ENCODE measurements at places on chromosomes 2 and 18.

GRCh38 chr2:58710795-58711279, 469.7 kb upstream of the FANCL start:
- no peak for DNase-seq

GRCh38 chr2:26268213-26268612, 23.5 kb downstream of the HADHB start:
- DNase-seq: no peak

DNA sequence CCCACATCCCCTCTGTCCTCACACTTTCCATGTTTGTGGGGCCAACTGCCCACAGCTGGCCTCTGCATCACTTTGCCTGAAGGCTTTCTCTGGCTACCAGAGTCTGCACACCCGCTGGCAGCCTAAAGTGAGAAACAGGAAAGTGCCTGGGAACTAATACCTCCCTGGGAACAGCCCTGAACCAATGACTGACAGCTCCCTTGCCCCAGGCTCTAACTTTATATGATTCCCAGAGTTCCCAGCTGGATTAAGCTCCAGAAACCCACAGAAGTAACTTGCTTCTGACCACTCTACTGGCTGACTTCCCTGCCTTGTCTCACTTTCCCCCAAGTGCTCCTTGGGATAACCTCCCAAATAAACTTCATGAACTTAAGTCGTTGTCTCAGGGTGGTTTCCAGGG, 159.6 kb upstream of the LMAN1 start:
- DNase-seq: no peak

GRCh38 chr2:16840496-16841172, 175.0 kb upstream of the CYRIA start:
- no peak for DNase-seq

- no peak for DNase-seq
Measured at GRCh38 chr18:59631583-59632181, 65.5 kb downstream of the CCBE1 start.

DNA sequence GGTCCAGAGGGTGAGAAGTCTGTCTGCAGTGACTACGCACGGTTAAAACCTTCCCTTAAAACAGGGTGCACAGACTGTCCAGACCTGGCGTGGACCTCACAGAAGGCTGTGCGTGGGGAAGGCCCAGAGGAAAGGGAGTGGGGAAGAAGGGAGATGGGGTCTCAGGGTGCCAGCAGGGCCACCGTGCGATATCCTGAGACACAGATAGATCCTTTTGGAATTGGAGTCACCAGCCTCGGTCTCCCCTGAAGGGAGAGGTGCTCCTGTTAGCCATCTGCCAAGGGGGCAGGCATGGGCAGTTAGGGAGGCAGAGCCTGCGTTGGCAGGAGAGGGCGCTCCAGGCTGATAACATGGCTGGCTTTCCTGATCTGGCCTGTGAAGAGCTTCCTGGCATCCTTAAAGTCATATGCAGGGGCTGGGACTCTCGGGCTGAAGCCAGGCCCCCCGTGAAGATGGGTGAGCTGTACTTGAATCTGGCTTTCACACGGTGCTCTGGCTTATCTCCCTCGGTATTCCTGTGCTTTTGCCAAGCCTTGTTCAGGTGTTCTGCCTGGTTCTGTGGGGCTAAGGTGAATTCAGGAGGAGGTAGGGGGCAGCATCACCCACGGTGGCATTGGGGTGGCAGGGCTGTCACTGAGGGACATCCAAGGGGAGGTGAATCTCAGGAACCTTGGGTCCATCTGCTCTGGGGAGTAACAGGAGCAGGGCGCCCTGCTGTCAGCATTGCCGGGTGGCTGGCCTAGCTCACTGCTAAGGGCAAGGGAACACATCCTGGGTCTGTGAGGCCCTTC, 107.2 kb upstream of the SMAD2 start:
- no peak for DNase-seq

GRCh38 chr2:241020201-241020600, 21.8 kb downstream of the SNED1 start:
- DNase-seq: no peak

DNA sequence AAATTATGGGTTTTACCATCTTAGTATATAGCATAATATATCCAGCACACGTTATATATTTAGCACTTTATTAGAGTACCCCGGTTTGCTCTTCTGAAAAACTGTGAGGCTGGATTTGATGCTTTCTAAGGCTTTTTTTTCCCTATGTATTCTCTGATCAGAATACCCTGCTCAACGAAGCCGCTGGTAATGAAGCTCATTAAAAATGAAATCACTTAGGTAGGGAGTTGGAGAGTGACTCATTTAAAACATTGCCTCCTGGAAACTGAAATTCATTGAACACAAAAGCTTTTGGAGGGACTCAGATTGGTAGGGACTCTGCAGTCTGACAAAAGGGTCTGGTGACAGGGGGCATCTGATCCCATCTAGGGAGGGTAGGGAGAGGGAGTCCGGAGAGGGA, 365.4 kb upstream of the MEX3C start:
- no peak for DNase-seq

- no peak for DNase-seq
Measured at GRCh38 chr18:9526458-9526857, 51.1 kb downstream of the RALBP1 start.

- no peak for DNase-seq
Measured at GRCh38 chr2:66489436-66489835, 54.5 kb downstream of the MEIS1 start.

- DNase-seq: no peak
Measured at GRCh38 chr18:13112982-13113381, 105.6 kb upstream of the LDLRAD4 start.

GRCh38 chr2:145690183-145690778, 1170.4 kb upstream of the ZEB2 start:
- DNase-seq: no peak

DNA sequence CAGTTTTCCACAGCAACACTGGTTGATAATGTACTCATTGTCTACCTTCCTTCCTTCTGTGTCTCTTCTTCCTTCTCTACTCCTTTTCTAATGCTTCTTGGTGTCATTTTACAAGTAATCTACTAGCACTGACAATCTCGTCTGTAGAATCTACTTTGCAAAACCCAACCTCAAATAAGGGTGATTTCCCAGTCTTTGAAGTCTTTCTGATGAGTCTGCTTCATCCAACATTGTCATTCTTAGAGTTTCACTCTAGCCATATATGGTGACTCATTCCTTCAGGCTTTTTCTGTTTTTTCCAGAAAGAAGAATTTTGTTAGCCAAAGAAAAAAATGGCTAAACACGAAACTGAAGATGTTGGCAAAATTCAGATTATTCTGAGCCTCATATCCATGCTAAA, 288.7 kb downstream of the MBD2 start:
- no peak for DNase-seq

- DNase-seq: no peak
Measured at GRCh38 chr2:112566104-112566503, 18.3 kb upstream of the CHCHD5 start.

- DNase-seq: no peak
Measured at GRCh38 chr18:37565977-37566478, 430 bp upstream of the CELF4 start.

GRCh38 chr2:240340361-240340761, 95.1 kb upstream of the GPC1 start:
- DNase-seq: no peak

GRCh38 chr2:161165811-161166210, 5.6 kb downstream of the TANK start:
- no peak for DNase-seq

GRCh38 chr2:113910110-113910717, 20.3 kb downstream of the ACTR3 start:
- peak; percentile 53 for DNase-seq

- DNase-seq: no peak
Measured at GRCh38 chr2:68588589-68588988, 54.8 kb upstream of the PROKR1 start.

DNA sequence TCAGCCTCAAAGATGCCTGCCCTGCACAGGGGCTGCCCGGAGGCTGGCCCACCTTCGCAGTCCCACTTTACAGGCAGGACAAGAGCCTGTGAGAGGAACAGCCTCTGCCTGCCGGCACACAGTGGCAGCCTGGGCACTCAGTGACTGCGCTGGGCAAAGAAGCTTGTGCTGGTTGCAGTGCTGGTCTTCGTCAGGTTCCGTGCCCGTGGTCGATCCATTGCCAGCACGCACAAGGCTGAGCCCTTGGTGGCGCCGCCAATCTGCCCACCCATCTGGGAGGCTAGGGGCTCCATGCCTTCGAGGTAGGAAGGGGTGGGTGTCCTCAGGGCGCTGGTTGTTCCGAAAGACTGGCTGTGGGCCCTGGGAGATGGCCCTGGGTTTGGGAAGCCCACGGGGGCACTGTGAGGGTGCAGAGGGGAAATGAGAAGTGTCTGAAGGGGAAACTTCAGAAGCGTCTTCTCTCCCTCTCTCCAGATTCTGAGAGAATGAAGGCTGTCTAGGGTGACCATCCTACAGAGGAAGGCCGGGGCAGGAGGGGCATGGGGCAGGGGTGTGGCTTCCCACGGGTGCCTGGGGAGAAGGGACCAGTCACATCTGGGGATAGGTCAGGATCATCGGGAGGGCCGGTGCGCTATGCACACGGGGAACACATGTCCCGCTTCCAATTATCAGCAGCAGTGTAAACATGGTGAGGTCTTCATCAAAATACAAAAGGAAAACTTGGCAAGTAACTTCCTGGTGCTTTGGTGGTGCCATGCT, 49.1 kb upstream of the HS6ST1 start:
- no peak for DNase-seq

DNA sequence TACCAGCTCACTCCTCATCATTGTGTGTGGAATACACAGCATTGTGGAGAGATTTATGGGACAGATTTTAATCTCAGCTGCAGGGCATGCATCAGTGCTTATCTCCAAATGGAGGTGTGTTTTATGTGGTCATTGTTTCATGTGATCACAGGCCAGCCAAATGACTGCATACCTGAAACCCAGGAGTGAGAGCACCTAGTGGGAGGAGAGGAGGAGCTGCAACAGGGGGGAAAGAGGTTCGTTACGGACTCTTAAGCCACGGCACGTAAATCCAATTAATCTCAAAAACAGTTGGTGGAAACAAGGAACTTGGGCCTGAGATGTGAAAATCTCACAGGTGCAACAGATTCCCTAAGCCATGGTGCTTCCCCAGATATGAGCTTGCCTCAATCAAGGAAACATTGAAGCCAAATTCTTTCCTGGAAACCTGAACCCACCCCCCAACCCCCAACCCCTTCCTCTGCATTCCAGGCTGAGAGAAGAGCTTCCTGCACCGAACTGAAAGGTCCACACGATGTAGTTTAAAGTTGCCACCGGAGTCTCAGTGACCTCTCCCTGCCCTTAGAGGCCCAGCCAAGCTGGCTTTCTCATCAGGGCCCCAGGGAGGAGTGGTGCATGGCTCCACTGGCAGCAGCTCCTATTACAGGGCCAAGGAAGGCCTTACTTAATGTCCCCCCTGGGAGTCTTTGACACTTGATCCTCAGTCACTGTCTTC, 167.4 kb downstream of the C1D start:
- no peak for DNase-seq

GRCh38 chr2:159775021-159775420, 23.0 kb downstream of the CD302 start:
- no peak for DNase-seq

GRCh38 chr2:25551316-25551715, 122.1 kb downstream of the DTNB start:
- no peak for DNase-seq

DNA sequence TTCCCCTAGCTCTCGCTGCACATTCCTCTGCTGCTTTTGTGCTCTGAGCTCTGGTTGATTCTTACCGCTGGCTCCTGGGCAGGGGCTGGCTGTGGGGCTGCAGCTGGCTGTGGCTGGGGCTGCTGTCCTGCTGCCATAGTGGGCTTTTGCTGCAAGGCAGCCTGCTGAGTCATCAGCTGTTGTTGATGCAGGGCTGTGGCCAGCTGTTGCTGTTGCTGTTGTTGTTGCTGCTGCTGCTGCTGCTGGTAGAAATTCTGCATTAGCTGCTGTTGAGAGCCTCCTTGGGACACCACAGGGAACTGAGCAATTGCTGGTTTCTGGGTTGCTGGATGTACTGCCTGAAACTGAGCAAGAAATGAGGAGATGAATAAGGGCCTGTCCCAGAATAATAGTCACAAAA, 77.2 kb upstream of the NFU1 start:
- DNase-seq: no peak

- DNase-seq: peak; percentile 26
Measured at GRCh38 chr2:227871375-227871791, at the start of gene DAW1. Gene DAW1, plus strand, starts transcription at chr2:227871631. Its CDS starts 59 bp downstream, at chr2:227871690.

GRCh38 chr2:101083613-101084012, 67.6 kb downstream of the TBC1D8 start:
- no peak for DNase-seq

- no peak for DNase-seq
Measured at GRCh38 chr2:173076581-173077345, 1.1 kb downstream of the MAP3K20 start.

DNA sequence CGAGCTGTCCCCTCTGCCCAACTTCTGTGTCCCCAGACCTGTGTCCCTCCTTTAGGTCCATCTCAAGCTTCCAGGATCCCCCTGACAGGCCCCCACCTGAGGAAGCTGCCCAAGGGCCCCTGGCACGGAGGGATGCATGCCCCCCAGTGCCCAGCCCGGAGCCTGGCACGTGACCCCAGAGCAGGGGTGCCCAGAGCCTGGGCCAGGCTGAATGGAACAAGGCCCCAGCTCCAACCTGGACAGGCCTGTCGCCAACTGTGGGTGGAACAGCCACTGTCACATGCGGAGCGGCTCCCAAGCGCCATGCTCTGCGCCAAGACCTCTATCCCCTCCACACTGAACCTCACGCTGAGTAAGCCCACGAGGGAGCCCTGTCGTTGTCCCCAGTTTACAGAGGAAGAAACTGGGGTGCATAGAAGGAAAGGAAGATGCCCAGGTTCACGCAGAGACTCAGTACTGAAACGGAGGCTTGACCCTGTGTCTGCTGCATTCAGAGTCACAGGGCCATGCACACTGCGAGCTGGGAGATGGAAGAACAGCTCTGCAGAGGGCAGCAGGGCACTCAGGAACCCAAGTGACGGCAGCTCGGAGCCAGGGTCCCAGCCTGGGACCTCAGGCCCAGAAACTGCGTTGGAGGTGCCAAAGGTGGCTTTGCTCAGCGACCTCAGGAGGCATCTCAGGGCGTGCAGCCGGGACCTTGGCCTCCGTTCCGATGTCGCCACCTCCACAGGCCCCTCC, 5.5 kb upstream of the ECEL1 start:
- DNase-seq: no peak

- no peak for DNase-seq
Measured at GRCh38 chr2:10477443-10478297, 29.5 kb upstream of the ODC1 start.

DNA sequence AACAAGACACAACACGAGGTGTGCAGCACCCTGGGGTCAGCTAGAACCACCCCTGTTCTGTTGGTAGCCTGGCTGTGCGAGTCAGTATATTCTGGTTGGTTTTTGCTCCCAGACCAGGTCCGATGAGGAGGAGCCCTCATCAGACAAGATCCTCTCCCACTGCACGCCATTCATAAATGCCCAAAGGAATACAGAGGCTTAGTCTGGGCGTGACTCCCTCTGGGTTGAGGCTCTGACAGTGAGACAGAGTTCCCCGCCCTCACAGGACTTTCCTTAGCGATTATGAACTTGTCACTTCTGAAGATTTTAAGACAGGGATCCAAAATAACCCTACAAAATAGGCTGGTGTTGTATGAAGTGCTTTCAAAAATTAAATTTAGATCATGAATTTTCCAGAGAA, 85.5 kb upstream of the MC2R start:
- DNase-seq: no peak

Measured in stimulated activated CD4-positive, alpha-beta T cell treated with anti-CD3 and anti-CD28 coated beads, TNF-alpha, amount 100 ng/mL, for 48 hours (primary cell).